ENCODE measurements at places on chromosomes 2 and 18. TPM values are rescaled to one million over a fixed set of nuclear protein-coding genes. Genes with fewer than 3 reads are reported as not detected.

CFC1 gene
- total RNA-seq = 48.4 TPM

- H3K27me3 ChIP-seq = no peaks in the 10 kb centered on the region
- H3K27ac ChIP-seq = no peak overlapping the region
- DNase-seq = peak; percentile 91
- H3K4me3 ChIP-seq = no peak overlapping the region
- peaks cover 34% of the 10 kb centered on the region for H3K36me3 ChIP-seq
These were observed 10.5 kb downstream of the CCDC93 start for GRCh38 chr2:118003396-118003824.

- H3K27me3 ChIP-seq = no peaks in the 10 kb centered on the region
- H3K4me1 ChIP-seq = no peaks in the 10 kb centered on the region
- H3K4me3 ChIP-seq = no peak overlapping the region
- no peak overlapping the region for H3K27ac ChIP-seq
- DNase-seq = no peak
- no peaks in the 10 kb centered on the region for H3K36me3 ChIP-seq
These were observed 6.9 kb upstream of the EPB41L5 start for GRCh38 chr2:120005834-120006521.

DNA sequence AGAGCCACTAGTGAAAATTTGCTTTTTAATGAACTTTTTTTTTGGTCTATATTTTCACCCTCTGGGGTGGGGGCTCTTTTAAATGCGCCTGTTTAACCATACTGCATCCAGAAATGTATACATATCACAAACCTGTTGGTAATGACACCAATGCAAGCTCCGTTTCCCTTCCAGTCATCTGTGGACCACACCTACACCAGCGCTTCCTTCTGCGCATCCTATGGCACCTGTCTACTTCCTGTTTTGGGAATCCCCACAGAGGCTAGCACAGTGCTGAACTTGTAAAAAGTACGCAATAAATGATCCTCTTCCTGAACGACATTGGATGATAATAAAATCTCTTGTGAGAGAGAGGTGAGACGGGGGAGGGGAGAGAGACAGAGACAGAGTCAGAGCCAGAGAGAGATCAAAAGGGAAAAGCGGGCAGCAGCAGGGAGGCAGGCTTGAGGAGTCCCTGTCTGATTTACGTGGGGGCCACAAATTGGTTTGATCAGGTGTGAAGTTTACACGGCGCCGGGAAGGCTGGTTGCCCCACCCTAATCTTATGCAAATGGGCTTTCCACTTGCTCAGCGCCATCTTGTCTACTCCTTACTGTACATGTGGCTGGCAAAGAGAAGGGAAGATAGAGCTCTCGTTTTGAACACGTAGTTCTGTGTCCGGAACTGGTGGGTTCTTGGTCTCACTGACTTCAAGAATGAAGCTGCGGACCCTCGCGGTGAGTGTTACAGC lies 38.1 kb upstream of the SLC38A11 start:
- no peaks in the 10 kb centered on the region for H3K27me3 ChIP-seq
- DNase-seq = no peak
- H3K4me1 ChIP-seq = no peaks in the 10 kb centered on the region
- no peaks in the 10 kb centered on the region for H3K36me3 ChIP-seq
- no peak overlapping the region for H3K4me3 ChIP-seq
- H3K27ac ChIP-seq = no peak overlapping the region

GRCh38 chr18:7870266-7870665 lies 303.1 kb downstream of the PTPRM start:
- DNase-seq = no peak
- H3K4me3 ChIP-seq = no peak overlapping the region
- H3K4me1 ChIP-seq = peaks cover 35% of the 10 kb centered on the region
- H3K27me3 ChIP-seq = no peaks in the 10 kb centered on the region

DNA sequence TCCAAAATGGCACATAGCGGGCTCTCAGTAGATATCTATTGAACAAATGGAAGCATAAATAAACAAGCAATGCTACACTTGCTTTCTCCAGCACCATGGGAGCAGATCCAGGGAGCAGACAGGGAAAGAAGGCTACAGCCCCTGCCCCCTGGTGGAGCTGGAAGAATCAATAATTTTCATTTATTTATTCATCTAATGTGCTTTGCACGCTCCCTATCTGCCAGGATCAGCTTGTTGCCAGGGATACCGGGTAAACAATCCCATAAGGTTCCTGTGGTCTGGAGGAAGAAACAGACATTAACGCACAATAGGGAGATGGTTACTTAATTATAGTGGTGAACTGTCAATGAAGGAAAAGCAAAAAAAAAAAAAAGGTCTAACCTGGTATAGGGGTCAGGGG lies 40.1 kb upstream of the CLASP1 start:
- no peak overlapping the region for H3K4me3 ChIP-seq
- no peaks in the 10 kb centered on the region for H3K27me3 ChIP-seq
- DNase-seq = peak; percentile 19
- no peaks in the 10 kb centered on the region for H3K36me3 ChIP-seq
- no peak overlapping the region for H3K27ac ChIP-seq
